ENCODE measurements at places on chromosomes 1 and 21.

GRCh38 chr21:46641656-46642055 is 6.2 kb downstream of the PRMT2 start:
- ATAC-seq: no peak

DNA sequence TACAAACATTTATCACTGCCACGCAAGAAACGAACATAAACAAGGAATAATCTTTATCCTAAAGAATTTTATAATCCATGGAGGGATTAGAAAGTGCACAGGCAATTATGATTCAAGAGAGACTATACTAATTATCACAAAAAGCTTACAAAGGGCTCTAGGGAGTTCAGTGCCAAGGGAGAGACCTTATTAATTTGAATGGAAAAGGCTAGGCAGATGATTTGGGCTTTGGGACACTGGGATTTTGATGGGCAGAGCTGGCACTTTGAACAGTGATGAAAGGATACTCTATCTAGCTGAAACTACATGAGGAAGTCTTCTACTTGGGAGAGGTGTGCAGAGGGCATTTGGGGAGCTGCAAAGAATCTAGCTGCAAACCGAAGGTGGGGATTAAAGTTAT is 48.9 kb upstream of the IVNS1ABP start:
- no peak for ATAC-seq

DNA sequence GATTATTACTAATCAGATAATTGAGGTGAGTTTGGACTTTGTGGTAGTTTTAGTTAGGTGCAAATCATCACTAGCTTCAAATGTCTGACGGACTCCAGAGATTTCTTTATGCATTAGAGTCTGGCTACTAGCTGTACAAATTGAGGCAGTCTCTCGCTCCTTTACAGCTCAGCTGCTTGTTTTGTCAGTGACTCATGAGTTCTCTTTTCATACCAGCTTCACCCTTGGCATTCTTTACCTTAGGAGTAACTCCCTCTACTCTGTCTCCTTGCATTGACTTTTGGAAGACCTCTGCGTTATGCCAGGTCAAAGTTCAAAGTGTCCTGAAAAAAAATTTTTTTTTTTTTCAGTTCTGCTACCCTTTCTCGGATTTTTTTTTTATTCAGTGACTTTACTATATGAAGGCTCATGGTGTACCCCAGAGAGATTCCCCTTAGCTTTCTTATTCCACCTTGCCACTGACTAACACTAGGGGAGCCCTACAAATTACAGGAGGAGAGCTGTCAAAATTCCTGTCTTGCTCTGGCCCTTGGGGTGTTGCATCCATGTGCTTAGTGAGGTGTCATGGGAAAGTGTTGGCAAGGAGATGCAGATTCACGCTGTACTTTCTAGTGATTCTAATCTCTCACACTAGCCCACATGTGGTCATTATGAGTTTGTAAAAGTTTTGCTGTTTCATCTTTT is 576.6 kb downstream of the ADGRL2 start:
- no peak for ATAC-seq

DNA sequence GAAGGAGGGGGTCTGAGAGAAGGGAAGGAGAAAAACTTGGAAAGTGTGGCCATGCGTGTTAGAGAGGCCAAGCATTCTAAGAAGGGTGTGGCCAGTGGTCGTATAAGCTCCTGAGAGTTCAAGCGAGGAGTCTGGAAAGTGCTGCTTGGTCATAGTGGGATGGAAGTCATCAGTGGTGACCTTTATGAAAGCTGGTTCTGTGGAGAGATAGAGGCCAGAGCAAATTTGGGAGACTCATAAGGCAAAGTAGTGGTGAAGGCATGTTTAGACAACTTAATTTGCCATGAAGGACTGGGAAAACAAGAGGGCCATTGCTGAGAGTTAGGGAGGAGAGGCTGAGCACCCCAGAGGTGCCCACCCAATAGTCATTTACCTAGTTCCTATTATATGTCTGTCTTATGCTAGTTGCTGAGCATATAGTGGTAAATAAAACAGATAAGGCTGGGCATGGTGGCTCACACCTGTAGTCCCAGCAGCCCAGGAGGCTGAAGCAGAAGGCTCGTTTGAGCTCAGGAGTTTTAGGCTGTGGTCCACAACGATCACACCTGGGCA is 1.9 kb downstream of the KLF17 start:
- ATAC-seq: no peak

DNA sequence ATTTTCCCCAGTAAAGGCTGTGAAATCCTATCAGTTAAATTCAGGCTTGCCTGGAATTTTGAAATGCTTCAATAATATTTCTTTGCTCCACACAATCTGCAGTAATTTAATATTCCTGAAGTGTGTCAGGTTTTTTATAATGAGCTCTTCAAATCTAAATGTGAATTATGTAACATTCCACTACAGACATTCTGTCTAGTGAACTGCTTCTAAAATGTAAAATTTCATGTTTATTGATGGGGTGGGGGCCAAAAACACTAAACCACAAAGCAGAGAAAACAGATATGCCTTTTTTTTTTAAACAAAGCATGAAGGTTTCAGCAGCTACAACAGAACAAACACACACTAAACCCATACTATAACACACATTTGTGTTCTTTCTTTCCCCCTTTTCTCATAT is 129.7 kb downstream of the DAB1 start:
- ATAC-seq: no peak

GRCh38 chr1:37802439-37802838 is 5.2 kb upstream of the C1orf122 start:
- no peak for ATAC-seq

- no peak for ATAC-seq
Observed at GRCh38 chr1:243939167-243939848, 89.3 kb upstream of the AKT3 start.

- ATAC-seq: no peak
Observed at GRCh38 chr1:44040846-44041245, 9.6 kb upstream of the SLC6A9 start.

Measured in activated CD4-positive, CD25-positive, alpha-beta regulatory T cell treated with anti-CD3 and anti-CD28 coated beads, Interleukin-2, amount 50 U/mL, for 24 hours (primary cell).